Astrocyte of the cerebellum (primary cell): ENCODE measurements at places on chromosomes 3 and 15.
A peak's percentile ranks its signal among the peaks of the same experiment; 100 is the strongest.

DNA sequence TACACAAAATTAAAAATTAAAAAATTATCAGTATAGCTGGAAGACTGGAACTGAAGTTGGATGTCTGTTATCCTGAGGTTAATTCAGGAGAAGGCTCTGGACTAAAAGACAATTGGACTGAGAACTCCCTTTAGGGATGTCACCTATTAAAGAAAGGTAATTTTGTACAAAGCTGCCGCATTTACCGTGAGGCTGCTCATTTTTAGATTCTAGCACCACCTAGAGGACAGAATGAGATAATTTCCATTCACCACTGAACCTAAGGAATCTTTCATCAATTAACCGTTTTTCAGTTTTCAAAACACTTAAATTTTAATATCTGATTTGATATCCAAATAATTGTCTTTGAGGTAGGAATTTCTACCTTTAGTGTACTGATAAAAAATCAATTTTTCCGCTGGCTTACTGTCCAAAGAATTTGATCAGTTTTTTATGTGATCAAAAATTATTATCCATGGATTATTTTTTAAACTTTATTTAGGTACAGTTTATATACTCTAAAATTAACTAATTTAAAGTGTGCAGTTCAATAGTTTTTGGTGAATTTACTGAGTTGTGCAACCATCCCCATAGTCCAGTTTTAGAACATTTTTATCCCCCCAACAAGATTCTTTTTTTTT, 106.7 kb upstream of the TNIK start:
- peak; percentile 22 for DNase-seq

DNA sequence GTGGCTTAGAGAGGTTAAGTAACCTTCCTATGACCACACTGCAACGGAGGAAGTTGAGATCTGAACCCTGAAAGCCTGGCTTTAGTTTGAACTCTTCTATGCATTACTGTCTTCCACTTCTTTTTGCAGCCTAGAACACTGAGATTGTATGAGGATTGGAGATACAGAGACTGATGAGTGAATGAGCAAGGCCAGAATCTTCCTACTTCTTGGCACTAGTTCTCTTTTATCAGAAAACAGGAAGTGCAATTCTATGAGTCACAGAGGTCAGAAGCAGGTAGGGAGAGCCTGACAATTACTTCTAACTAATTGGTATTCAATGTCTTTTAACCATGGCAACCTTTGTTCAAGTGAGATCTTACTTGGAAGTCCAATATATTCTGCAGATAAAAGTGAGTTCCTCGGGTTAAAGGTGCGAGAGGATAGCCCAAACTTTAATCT, 219.0 kb downstream of the SHQ1 start:
- no peak for DNase-seq

DNA sequence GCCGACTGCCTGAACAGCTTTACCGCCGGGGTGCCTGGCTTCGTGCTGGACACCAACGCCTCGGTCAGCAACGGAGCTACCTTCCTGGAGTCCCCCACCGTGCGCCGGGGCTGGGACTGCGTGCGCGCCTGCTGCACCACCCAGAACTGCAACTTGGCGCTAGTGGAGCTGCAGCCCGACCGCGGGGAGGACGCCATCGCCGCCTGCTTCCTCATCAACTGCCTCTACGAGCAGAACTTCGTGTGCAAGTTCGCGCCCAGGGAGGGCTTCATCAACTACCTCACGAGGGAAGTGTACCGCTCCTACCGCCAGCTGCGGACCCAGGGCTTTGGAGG, 815 bp downstream of the SPINT1 start:
- DNase-seq: no peak

DNA sequence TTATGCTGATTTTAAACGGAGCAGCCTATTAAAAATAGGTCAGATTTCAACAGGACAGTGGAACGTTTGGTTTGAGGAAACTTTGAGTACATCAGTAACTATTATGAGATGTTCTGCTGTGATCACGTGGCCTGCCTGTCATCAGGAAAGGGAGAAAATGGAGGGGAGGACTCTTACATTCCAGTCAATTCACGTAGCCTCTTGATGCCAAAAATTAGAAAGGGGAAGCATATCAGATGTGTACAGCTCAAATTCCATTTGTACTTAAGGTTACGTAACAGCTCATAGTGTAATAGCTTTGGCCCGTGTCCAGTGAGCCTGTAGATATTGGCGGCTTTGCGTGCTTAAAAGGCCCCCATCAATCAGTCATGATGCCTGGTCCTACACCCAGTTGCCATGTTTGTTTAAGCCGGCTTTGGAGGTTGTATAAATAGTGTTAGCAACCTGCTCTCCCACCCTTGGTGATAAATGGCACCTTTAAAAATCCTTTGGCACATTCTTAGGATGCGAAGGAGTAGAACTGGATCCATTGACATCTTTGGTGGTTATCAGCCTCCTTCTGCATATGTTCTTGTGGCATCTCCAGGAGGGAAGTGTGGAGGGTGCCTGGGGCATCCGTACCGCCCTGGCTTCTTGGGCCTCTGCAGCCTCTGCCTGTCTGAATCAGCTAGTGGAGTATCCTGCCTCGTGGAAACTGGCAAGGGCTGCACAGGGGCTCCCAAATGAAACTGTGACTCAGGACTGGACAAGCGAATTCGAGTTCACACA, 163.9 kb downstream of the THSD4 start:
- DNase-seq: peak; percentile 79

- DNase-seq: no peak
Measured at GRCh38 chr3:179697736-179698332, 45.0 kb downstream of the USP13 start.

GRCh38 chr15:27448986-27449385, 478.0 kb downstream of the GABRG3 start:
- DNase-seq: no peak

DNA sequence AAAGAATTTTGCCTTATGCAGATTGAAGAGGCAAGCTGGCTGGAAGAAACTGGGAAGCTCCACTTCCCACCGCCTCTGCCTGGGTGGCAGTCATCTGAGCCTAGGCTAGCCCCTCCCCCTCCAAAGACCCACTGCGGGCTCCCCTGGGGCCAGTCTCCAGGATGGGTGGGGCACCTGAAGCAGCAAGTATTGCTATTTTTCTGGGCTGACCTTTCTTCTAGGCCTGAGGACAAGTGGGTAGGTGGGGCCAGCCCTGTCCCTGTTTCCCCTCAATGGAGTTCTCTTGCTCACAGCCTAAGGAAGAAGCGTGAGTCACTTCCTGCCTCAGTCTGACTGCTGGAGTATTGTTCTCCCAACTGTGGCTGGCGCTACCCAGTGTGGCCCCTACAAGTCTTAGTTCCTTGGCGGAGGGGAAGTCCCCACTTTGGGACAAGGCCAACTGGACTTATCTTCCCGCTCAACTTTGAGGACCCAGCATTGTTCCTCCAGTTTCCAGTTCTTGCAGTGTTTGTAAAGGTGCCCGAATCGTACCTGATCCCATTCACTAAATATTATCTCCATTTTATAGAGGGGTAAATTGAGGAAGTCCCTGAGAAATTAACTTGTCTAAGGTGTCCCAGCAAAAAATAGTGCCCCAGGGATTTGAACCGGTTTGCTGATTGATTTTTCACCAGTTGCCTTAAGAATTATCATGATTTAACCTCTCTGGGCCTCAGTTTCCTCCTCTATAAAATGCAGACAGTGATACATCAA, 1.4 kb downstream of the FURIN start:
- DNase-seq: no peak

GRCh38 chr3:138230525-138230924, 43.4 kb downstream of the ARMC8 start:
- DNase-seq: no peak

DNA sequence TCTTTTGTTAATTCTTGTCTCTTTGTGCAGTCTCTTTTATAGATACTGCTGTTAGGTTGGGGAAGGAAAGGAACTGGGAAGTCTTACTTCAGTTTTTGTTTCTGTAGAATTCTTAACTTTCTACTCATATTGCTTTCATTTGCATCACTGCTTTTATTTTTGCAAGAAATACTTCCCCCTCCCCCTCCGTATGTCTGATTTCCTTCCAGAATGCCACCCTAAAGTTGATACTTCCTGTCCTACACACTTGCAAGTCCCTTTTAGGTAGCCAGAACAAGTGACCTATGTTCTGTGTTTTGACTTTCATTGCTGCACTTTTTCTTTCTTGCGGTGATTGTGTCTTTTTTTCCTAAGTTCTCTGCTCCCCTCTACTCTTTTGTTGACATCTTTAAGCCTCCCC, 477.4 kb downstream of the RSL24D1 start:
- no peak for DNase-seq

DNA sequence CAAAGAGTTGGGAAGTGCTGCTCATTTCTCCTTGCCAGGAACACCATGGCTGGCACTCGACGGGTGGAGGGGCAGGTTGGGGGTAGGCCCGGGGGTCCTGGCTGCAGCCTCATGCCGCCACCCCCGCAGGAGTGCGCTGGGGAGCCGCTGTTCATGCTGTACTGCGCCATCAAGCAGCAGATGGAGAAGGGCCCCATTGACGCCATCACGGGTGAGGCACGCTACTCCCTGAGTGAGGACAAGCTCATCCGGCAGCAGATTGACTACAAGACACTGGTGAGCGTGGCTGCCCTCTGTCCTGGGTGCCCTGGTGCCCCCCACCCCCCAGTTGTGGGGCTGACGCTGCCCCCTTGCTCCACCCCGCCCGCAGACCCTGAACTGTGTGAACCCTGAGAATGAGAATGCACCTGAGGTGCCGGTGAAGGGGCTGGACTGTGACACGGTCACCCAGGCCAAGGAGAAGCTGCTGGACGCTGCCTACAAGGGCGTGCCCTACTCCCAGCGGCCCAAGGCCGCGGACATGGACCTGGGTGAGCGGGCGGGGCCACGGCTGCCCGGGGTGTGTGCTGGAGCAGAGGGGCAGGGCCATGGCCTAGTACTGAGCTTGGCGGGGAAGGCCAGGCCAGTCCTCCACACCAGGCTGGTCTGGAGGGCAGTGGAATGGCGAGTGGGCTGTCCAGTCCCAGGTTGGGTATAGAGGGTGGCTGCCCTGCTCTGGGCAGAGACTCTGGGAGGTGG, 45.1 kb downstream of the PLXNA1 start:
- DNase-seq: no peak

DNA sequence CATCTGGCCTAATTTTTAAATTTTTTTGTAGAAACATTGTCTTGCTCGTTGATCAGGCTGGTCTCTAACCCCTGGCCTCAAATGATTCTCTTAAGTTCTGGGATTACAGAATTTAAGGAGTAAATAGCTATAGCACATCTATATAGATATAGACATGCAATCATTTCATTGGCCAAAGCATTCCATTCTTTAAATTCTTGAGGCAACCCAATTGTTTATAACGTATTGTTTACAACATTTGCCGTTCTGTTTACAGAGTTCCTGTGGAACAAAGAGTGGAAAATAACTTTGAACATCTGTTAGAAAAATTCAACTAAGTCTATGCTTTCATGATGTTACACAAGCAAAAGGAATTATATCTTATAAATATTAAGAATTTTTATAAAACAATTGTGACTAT, 205.2 kb upstream of the ROBO2 start:
- no peak for DNase-seq

- no peak for DNase-seq
Measured at GRCh38 chr15:38954090-38954489, 389.5 kb upstream of the RASGRP1 start.

DNA sequence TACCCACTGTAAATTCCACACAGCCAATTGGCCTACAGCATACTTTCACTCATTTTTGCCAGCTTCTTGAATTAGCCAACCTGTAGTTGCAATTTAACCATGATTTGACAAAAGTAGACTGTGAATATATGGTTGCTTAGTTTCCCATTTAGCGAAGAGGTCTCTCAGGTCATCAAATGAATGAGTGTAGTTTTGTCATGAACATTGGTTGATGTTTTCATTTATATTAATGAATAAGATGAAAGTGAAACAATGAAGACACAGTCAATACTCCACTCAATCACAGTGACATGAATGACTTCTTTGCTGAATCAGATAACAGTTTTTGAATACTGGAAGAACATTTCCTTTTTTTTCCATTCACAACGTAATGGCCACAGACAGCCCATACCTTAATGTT, 15.3 kb upstream of the FAM3D start:
- no peak for DNase-seq

GRCh38 chr3:127485396-127486170, 105.0 kb downstream of the TPRA1 start:
- no peak for DNase-seq

GRCh38 chr15:92624401-92624991, 31.1 kb downstream of the FAM174B start:
- no peak for DNase-seq

DNA sequence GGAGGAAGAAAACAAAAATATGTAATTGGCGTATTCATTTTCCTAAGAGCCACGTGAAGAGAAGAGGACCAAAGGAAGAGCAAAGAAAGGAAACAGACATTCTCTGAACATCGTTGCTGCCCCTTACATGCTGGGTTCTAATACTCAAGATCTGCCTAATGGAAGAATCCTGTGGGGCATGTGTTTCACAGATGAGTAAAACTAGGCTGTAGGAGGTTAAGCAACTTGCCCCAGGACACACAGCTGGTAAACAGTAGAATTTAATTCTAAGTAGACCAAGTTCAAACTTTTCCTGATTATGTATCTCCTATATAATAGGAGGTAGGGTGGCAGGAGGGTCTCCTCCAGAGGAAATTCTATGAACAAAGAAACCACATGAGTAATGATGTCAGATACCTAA, 106.1 kb upstream of the TNFAIP8L3 start:
- DNase-seq: no peak

DNA sequence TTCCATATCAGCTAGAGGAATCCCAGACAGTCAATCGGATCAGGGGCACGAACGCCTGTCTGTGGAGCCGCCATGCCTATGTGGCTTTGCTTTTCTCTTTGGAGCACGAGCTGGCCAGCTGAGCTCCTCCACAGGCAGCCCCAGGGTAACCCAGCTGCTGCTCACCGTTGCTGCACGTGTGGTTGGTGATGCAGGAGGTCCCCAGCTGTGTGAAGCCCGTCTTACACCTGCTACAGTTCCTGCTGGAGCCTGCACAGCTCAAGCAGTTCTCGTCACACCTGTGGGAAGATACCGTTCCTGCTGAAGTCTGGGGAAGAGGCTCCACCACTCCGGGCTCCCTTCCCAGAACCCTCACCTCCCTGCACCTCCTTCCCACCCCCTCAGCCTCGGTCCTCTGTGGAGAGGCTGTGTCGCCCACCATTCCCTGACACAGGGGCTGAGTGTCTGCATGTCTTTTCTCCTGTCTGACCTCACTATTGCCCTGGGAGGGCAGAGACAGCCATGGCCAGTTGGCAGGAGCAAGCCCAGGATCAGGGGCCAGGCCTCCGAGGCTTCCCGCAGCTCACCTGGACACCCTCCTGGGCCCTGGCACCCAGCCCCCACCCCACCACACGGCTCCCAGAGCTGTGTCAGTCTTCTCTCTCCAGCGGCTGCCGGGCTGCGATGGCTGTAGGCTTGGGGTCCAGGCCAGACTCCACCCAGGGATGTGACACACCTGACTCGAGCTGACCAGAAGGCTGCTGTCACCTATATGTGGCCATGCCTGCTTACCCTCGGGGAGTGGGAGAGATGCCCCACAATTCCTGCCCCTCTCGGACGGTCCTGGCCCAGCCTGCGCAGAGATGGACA, 12.2 kb upstream of the SNRPA1 start:
- DNase-seq: no peak

DNA sequence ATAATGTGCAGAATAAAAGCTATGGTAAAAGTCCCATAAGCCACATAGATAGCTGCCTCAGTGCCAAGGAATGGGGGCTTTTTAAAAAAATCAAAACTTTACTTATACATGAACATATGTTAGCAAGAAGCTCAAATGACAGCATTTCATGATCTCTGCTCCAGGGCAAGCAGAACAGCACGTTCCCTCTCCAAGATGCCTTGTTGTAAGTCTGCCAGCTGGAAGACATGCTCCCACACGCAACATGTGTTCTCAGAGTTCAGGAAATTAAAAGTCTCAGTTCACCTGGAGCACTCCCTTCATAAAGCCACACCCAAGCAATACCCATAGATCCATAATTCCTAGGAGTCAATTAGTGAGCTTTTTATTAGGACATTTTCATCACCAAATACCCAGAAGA, 52.2 kb downstream of the ABI3BP start:
- no peak for DNase-seq
